Effector memory CD8-positive, alpha-beta T cell (primary cell): ENCODE measurements at places on chromosomes 1 and 21.

- H3K4me1 ChIP-seq, result no peaks in the 10 kb centered on the region
- DNase-seq, result no peak
- H3K27me3 ChIP-seq, result peaks cover 10% of the 10 kb centered on the region
Measured at GRCh38 chr1:198082576-198082975, 74.2 kb upstream of the NEK7 start.

DNA sequence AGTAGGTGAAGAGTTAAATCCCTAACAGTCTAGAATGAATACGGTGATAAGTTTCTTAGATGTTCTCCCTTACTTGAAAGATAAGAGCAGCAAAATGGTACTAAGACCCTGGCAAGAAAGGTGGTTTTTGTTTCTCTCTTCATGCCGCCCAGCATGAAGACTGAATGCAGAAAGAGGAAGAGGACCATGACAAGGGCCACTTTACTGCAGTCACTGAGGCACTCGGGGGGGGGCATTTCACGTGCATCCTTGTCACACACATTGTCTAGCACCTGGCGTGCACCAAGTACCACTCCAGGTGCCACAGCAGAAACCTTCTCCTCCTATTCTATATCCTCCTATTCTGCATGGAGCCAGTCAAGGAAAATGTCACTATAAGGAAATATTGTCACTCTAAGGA is 222.0 kb downstream of the TOMM20 start:
- DNase-seq, result no peak
- no peak overlapping the region for H3K27ac ChIP-seq
- H3K4me3 ChIP-seq, result no peak overlapping the region
- H3K36me3 ChIP-seq, result no peaks in the 10 kb centered on the region

DNA sequence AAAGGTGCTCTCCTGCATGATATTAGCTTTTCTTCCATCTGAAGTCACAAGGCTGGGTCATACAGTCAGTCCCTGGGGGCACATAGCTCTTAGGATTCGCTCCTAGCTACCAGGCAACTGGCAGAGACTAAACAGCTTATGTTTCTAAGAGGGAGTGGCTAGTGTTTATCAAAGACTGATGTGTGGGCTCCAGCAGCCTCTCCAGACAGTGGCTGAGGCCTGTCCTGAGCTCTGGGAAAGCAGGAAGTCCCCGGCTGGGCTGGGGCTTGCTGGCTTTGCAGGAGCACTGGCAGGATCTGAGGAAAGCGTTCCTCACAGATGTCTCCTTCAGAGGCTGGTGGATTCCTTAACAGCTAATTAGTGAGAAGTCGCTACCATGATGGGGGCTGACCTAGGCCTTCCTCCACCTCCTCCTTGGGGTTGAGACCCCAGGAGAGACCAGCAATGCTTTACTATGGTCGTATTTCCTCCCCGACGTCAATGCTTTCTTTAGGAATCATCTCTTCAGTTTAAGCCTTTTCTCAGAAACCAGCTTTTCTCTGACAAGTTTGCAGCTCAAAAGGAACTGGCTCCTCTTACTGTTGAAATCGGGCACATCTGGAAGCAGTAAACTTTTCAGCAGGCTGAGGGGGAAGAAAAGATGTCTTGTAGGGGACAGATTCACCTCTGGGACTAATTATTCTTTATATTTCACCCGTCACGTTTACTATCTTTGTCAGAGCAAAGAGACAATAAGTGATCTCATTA is 33.5 kb upstream of the HHAT start:
- H3K36me3 ChIP-seq, result no peaks in the 10 kb centered on the region
- peaks cover 86% of the 10 kb centered on the region for H3K27me3 ChIP-seq
- no peaks in the 10 kb centered on the region for H3K4me1 ChIP-seq
- no peak overlapping the region for H3K4me3 ChIP-seq
- no peak for DNase-seq

DNA sequence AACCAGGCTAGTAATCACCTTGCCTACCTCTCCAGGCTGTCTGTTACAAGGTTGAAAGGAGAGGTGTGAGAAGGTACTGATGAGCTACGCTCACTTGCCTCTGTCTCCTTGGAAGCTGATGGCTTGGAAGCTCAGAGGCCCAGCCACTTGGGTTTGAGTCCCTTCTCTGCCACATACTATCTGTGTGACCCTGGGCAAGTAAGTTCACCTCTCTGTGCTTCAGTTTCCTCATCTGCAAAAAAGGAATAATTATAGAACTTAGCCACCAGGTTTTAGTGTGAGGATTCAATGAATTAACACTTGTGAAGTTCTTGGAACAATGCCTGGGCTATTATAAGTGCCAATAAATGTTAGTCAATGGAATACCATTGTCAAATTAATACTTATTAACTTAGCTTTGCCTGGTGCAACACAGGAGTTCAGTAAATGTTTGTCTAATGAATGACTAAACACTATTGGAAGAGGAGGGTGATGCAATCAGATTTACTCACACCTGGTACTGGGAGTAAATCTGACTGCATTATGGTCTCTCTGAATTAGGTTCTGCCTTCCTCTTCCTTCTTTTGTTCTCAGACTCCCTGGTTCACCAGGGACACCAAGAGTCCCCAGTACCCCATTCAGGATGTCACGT is 55.5 kb downstream of the TRABD2B start:
- H3K4me1 ChIP-seq, result no peaks in the 10 kb centered on the region
- DNase-seq, result no peak
- no peak overlapping the region for H3K4me3 ChIP-seq
- H3K27ac ChIP-seq, result no peak overlapping the region

- no peaks in the 10 kb centered on the region for H3K36me3 ChIP-seq
- H3K27ac ChIP-seq, result no peak overlapping the region
- H3K27me3 ChIP-seq, result peaks cover 60% of the 10 kb centered on the region
- no peak for DNase-seq
Measured at GRCh38 chr1:18182398-18183160, 75.0 kb downstream of the IGSF21 start.

- H3K27ac ChIP-seq, result no peak overlapping the region
- no peaks in the 10 kb centered on the region for H3K4me1 ChIP-seq
- no peak for DNase-seq
- peaks cover 20% of the 10 kb centered on the region for H3K27me3 ChIP-seq
- H3K36me3 ChIP-seq, result no peaks in the 10 kb centered on the region
Measured at GRCh38 chr1:7101187-7101586, 315.9 kb downstream of the CAMTA1 start.

GRCh38 chr1:245805532-245805931 is 650.7 kb downstream of the KIF26B start:
- H3K4me3 ChIP-seq, result no peak overlapping the region
- H3K4me1 ChIP-seq, result peaks cover 29% of the 10 kb centered on the region
- no peak overlapping the region for H3K27ac ChIP-seq
- peaks cover 8% of the 10 kb centered on the region for H3K36me3 ChIP-seq

DNA sequence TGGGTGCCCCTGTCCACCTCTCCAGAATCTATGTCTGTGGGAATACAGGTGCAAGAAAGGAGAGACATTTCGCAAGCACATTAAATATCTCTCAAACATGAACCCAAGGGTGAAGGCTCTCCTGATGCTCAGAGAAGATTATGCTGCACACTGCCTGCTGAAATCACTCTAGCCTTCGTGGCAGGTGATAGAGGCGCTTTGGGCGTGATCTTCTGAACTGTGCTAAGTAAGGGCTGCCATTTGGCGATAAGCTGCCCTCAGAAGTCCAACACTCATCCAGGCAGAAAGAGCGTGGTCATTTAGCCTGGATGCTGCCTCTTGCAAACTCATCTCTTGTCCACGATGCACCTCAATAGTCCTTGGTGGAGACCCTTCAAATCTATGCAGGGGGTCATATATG is 241.9 kb downstream of the KAZN start:
- no peak for DNase-seq
- H3K27ac ChIP-seq, result no peak overlapping the region
- no peak overlapping the region for H3K4me3 ChIP-seq
- H3K27me3 ChIP-seq, result peaks cover 49% of the 10 kb centered on the region

DNA sequence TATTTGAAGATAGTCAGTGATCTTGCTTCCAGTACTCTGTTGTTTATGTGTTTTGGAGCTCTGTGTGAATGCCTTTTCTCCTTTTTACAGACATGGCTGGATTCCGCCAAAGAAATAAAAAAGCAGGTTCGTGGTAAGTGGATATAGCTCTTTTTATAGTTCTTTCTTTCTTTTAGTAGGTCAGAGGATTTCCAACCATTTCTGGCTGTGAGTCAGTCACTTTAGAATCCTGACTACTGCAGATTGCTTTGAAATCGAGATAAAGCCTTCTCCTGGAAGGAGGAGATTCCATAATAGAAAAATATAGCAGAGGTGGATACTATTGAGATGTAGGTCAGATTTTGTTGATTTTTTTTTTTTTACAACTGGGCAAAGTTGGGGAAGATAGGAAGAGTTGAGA is 97.4 kb downstream of the EPB41 start:
- no peaks in the 10 kb centered on the region for H3K27me3 ChIP-seq
- no peak overlapping the region for H3K4me3 ChIP-seq
- H3K4me1 ChIP-seq, result peaks cover 21% of the 10 kb centered on the region
- no peak overlapping the region for H3K27ac ChIP-seq

DNA sequence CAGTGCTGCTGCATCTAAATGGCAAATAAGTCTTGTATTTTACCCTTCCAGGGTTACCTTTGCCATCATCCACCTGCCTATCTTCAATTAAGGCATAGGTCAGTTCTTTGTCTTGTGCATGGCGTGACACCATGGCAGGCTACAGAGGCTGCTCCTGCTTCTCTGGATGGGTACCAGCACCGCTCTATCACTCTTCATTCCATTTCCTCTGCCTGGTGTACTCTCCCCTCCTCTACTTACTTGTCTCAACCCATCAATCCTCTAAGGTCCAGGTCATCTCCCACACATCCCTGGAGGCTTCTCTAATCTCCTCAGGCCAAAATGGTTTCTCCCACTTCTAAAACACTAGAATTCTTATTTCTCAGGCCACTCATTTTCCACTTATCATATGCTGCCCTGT is 257.5 kb downstream of the BARHL2 start:
- no peak for DNase-seq
- H3K36me3 ChIP-seq, result no peaks in the 10 kb centered on the region
- H3K27me3 ChIP-seq, result no peaks in the 10 kb centered on the region
- no peaks in the 10 kb centered on the region for H3K4me1 ChIP-seq

DNA sequence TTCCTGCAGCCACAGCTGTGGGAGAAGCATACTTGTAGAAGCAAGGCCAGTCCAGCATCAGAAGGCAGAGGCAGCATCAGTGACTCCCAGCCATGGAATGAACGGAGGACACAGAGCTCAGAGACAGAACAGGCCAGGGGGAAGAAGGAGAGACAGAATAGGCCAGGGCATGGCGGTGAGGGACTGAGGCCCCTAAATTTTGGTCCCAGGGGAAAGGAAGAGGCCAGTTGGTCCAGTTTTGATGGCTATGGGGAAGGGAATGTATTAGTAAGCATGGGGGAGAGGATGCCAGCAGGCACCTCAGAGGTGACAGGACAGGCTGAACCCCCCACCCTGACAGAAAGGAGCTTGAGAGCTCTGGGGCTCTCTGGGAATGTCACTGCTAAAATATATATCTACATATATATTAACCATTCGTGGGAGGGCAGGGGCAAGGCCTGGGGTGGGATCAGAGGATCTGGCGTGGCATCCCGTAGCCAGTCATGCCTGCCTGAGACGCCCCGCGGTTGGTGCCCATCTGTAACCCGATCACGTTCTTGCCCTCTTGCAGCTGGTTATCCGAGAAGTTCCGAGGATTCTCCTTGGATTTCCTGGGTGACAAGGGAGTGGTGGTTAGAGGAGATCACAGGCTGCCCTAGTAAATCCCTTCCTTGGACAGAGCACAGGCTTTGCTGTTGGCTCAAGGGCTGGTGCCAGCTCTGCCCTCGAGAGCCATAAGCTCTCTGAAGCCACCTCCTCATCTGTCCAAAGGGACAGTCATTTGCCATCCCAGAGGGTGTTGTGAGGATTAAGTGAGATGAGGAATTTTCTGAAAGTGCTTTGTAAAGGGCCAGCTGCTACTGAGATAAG is 6.7 kb downstream of the TAGLN2 start:
- peaks cover 93% of the 10 kb centered on the region for H3K36me3 ChIP-seq
- no peak for DNase-seq
- H3K4me1 ChIP-seq, result peaks cover 75% of the 10 kb centered on the region
- H3K27ac ChIP-seq, result peak overlapping the region; percentile 100

GRCh38 chr1:169902751-169903150 is 9.1 kb upstream of the SCYL3 start:
- peak overlapping the region; percentile 29 for H3K4me3 ChIP-seq
- H3K4me1 ChIP-seq, result peaks cover 13% of the 10 kb centered on the region
- H3K27me3 ChIP-seq, result no peaks in the 10 kb centered on the region
- no peak for DNase-seq
- H3K36me3 ChIP-seq, result no peaks in the 10 kb centered on the region
- H3K27ac ChIP-seq, result no peak overlapping the region

- H3K27ac ChIP-seq, result no peak overlapping the region
- H3K4me1 ChIP-seq, result no peaks in the 10 kb centered on the region
- no peaks in the 10 kb centered on the region for H3K36me3 ChIP-seq
- peaks cover 60% of the 10 kb centered on the region for H3K27me3 ChIP-seq
- H3K4me3 ChIP-seq, result no peak overlapping the region
Measured at GRCh38 chr1:5620997-5621396, 371.2 kb downstream of the NPHP4 start.

- H3K4me1 ChIP-seq, result no peaks in the 10 kb centered on the region
- H3K36me3 ChIP-seq, result peaks cover under 1% of the 10 kb centered on the region
- H3K27me3 ChIP-seq, result peaks cover 100% of the 10 kb centered on the region
- H3K27ac ChIP-seq, result no peak overlapping the region
Measured at GRCh38 chr1:22207511-22208267, 64.8 kb upstream of the WNT4 start.

DNA sequence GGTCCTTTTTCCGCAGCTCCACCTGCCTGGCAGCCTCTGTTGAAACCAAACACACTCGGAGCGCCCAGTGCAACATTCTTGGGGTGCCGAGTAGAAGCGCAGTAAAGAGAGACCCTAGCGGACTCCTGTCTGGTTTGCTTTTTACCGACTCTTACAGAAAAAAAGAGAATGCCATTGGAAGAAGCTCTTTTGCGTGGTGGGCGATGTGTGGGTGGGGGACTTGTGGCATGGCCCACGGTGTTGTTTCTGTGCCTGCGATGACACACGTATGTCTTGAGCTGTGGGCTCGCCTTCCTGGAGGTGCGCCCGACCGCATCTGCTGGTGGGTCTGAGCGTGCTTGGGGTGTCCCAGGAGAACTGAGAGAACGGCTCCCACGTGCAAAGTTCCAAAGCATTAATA is 7.3 kb upstream of the BARHL2 start:
- H3K27me3 ChIP-seq, result peaks cover 100% of the 10 kb centered on the region
- no peak for DNase-seq
- peaks cover 33% of the 10 kb centered on the region for H3K4me1 ChIP-seq
- H3K36me3 ChIP-seq, result peaks cover 53% of the 10 kb centered on the region
- H3K27ac ChIP-seq, result no peak overlapping the region

- H3K4me1 ChIP-seq, result peaks cover 8% of the 10 kb centered on the region
- H3K27ac ChIP-seq, result no peak overlapping the region
- H3K27me3 ChIP-seq, result no peaks in the 10 kb centered on the region
- peaks cover 30% of the 10 kb centered on the region for H3K36me3 ChIP-seq
Measured at GRCh38 chr1:6098303-6099215, 52.9 kb downstream of the KCNAB2 start.

DNA sequence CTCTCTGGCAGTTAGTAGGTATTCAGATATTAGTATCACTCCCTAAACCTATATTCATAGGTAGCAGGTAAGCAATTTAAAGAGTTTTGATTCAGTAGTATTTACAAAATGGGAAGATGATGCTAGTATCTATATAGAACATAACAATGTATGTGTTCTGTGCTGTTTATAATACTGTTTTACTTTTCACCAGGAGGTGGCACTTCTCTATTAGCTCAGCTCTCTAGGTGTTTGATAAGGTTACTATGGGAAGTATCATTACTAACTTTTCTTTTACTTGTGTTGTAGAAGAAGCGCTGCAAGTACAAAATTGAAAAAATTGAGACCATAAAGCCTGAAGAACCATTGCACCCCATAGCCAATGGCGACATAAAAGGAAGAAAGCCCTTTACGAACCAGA is 49.4 kb upstream of the FASLG start:
- no peak overlapping the region for H3K4me3 ChIP-seq
- no peak for DNase-seq
- H3K36me3 ChIP-seq, result peaks cover 19% of the 10 kb centered on the region
- H3K4me1 ChIP-seq, result peaks cover 5% of the 10 kb centered on the region
- no peaks in the 10 kb centered on the region for H3K27me3 ChIP-seq
- peak overlapping the region; percentile 55 for H3K27ac ChIP-seq
